Right lobe of liver (tissue), 6 donors: ENCODE measurements at places on chromosomes 4 and X.

- no peak for DNase-seq
These were observed 1.5 kb upstream of the ADAD1 start for GRCh38 chr4:122377352-122377751.

GRCh38 chrX:154727418-154727817, 23.5 kb downstream of the GAB3 start:
- no peak for DNase-seq

DNA sequence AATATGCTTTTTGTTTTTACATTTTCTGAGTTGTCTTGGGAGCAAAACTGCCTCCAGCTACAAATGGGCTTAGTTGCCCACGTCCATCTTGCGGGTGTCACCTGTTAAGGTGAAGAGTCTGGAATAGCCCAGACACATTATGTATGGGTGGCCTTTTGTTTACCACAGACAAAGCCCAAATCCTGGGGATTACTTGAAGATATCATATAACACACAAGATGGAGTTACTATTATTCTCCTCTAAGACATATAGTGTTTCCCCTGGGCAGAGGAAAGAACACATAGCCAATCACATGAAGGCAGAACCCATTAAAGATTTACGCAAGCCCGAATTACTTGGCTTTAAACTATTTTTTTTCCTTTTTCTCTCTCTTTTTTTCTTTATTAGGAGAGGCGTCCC, 625.6 kb upstream of the FAM241A start:
- DNase-seq: no peak

DNA sequence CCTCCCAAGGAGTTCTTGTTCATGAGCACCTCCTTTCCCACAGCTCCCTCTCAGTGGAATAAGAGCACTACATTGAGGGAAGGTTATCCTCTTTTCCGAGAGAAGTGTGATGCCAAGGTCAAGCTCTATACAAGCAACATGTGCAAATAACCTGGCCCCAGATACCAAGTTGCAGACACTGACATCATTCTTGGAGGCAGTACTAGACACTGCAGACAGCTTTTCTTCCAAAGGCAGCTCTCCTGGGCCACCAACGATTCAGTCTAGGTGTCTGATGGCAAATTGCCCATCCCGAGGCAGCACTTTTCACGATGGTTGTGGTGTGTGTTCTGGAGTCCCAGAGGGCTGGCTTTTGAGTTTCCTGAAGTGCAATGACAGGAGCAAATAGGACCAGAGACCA, 384.9 kb downstream of the TLL1 start:
- DNase-seq: no peak

GRCh38 chr4:157076578-157076947, 613 bp downstream of the GLRB start:
- no peak for DNase-seq

- no peak for DNase-seq
These were observed 46.2 kb downstream of the PDS5A start for GRCh38 chr4:39931441-39931901.

- peak; percentile 24 for DNase-seq
These were observed 23.0 kb upstream of the MSANTD1 start for GRCh38 chr4:3225936-3226335.

GRCh38 chr4:14313757-14314156, 686.2 kb upstream of the BOD1L1 start:
- DNase-seq: no peak

DNA sequence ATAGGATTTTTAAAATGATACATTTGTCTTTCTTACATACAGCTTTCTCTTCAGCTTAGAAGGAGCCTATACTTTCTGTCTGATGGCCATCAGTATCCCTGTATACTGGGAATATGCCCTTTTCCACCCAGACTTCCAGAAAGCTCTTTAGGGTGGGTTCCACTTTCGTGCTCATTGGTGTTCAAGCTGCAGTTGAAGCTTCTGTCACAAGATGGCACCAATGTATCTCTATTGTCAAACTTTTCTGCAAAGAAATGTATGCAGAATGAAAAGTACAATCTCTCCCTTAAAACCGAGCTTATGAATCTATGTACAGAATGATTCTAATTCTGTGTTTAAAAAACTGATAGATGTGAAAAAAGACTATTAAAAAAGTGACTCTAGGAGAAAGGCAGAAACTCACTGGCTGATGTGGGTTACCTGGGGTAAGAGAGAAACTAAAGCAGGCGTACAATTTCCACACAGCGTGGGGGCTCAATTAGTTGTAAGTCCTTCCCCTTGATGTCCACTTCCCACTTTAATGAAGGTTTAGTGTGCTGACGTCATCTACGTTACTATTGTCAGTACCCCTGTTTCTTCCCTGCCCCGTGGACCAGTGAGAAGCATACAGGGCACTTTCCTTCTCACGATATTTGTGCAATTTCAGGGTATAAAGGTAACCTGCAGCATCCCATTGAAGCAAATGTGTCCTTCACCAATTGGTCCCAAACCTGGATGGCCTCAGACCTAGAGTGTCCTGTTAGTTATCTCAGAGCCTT, 57.3 kb upstream of the TCEAL2 start:
- DNase-seq: no peak

DNA sequence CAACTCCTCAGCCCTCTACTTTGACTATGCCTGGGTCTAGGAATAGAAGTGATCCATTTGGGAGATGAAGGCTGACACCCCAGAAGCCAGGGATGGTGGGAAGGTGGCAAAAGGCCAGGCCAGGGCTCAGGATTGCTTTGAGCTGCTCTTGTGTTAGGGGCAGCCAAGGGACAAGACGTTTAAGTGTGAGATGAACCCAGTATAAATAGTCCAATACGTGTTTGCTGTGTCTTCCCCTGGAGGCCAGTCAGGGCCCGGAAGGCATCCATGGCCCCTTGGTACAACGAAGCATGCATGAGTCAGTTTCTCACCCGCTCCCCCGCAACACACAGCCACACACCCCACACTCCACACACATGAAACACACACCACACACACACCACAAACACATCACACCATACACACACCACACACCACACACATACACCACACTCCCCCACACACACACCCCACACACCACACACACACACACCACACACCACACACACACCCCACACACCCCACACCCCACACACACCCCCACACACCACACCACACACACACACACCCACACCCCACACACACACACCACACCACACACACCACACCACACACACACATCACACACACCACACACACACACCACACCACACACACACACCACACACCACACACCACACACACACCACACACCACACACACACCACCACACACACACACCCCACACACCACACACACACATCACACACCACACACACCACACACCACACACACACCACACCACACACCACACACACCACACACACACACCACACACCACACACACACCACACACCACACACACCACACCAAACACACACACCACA, 5.1 kb downstream of the STARD8 start:
- DNase-seq: no peak

DNA sequence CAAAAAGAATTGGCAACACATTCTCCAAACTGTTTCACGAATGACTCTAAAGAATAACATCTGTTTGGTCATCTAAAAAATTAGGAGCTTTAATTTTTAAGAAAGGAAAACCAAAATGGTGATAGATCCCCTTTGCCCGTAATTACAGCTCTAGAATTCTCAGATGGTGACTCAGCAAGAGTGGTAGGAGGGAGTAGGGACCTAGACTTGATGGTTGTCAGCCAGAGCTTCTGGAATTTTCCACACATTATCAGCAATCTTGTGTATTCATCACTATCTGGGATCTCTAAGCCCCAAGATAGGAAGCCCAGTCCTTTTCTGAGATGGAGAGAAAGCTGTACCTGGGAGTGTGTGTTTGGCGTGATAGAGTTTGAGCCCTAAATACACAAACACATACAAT, 103.9 kb upstream of the RAB40AL start:
- DNase-seq: no peak

DNA sequence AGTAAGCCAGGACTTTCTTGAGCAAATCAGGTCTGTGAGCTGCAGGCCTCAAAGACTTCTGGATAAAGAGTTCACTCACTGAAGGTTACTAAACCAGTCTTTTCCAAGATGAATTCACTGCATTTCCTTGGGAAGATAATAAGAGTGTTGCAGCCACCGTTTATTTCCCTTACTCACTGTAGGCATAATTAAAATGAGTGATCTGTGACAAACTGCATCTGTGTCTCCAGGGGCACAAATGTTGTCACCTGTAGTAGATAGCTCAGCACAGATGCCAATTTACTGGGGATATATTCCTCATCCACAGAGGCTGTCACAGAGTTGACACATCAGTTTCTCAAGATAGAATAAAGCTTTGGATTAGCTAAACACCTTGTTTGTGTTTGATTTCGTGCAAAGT, 580.2 kb downstream of the SPRY1 start:
- DNase-seq: no peak

DNA sequence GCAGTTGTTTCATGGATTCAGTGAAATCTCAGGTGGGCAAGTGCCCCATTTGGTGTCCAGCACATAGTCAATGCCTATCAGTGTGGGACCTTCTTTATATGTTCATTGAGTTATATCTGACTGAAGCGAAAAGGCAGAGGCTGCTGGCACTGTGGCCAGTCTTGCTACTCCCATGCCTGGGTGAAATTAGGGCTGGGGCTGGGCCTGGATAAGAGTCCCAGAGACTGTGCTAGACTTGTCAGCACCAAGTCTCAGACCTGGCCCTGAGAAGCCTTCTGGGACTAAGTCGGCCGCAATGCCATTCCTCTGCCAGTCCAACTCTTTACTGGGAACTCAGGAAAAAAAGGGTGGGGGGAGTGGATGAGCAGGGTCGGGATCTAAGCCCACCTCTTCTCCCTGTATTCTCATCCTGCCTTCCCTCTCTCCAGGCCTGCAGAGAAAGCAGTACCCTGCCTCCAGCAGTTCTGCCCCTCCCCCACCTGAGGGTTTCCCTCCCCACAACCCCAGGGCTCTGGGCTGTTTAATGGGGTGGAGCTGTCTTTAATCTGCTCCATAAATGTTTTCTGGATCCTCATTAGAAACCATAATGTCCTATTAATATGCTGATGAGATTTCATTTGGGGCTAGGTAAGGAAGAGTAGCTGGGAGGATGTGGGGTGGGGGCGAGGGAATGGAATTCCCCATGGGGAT, 153.5 kb upstream of the PJA1 start:
- DNase-seq: no peak

- DNase-seq: no peak
These were observed 71.3 kb upstream of the SPRY1 start for GRCh38 chr4:123325241-123325681.

DNA sequence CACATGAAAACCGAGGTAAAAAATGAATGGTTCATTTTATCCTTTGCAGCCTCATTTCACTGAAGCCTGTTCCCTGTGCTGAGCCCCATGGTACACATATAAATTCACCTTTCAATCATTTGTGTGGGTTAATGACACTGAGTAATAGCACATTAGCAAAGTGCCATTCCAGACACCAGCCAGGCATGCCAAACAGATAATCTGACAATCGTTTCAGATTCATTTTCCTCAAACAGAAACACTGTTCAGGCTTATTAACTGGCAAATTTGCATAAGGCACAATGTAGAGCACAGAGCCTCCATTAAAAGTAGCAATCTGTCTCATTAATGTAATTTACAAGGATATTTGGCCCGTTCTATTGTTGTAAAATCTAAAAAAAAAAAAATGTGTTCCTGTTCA, 76.2 kb downstream of the UNC5C start:
- DNase-seq: no peak

- no peak for DNase-seq
These were observed 43.1 kb upstream of the LSM6 start for GRCh38 chr4:146132445-146132844.

GRCh38 chr4:120007191-120007871, 59.3 kb downstream of the MAD2L1 start:
- DNase-seq: no peak

- DNase-seq: no peak
These were observed 24.3 kb downstream of the ZBTB33 start for GRCh38 chrX:120274958-120275357.

- DNase-seq: peak; percentile 41
These were observed 30.1 kb upstream of the MXD4 start for GRCh38 chr4:2291705-2292645.
